HCT116 (cell line): ENCODE measurements at places on chromosomes 5 and 9.
A peak's percentile ranks its signal among the peaks of the same experiment; 100 is the strongest.

DNA sequence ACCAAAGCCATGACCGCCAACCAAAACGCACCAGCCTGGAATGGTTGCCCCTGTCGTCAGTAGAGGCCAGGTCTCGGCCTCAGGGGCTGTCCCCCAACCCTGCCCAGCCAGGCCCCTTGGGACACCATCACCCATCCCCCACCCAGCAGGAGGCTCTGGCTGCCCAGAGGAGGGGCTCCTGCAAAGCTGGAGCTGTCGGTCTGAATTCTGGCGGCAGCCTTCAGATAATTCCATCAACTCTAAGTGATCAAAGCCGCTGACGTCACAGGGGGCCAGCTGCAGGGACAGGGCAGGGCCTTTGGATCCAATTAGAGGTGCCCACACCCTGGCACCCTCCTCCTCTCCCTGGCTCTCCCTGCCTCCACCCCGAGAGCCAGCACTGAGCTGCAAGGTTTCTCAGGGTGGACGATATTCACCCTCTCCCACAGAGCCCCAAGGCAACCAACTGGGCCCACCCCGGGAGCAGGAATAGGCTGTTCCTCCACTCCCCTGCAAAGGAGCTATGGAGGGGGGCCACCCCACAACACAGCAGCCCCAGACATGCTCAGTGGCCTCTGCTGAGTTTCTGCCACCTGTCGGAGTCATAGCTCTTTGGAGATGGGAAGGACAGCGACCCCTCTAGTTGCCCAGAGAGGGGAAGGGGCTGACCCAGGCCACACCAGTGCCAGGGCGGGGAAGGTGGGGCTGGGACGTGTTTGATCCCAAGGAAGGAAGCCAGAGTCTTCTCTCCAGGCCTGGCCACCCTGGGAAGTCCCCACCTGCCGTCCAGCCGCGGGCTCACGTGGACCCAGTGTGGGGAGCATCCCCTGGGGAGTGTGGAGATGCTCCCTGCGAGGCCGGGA is 78.4 kb downstream of the NTNG2 start:
- no peak for DNase-seq

- no peak for DNase-seq
These were observed 119.0 kb upstream of the KLF9 start for GRCh38 chr9:70533492-70533891.

DNA sequence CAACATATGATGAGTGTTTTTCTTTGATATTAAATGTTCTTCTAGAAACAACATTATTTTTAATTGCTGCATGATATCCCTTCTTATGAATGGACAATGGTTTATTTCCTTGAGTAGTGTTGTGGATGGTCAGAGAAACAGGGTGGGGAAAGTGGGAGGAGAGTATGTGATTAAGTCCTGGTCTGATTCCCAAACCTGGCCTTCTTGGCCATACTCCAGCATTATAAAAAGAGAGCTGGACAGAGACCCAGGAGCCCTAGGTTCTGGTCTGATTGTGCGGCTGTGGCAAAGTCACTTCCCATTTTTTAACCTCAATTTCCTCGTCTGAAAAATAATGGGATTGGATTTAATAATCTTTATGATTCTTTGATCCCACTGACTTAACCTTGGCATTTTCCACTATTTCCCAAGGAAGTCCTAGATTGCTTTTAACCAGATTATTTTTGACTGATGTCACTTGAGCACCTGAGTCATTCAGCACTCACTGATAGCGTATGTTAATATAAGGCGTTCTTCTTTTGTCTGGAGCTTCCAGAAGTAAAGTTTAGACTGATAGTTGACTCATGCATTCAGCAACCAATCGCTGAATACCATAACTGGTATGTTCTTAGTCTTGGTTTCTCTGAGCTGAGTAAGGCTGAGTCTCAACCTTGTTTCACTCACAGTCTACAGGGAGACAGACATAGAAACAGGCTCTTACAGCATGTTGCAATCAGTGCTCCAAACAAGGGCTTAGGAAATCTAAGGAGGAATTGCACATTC is 26.2 kb downstream of the OSMR start:
- DNase-seq = peak; percentile 95

DNA sequence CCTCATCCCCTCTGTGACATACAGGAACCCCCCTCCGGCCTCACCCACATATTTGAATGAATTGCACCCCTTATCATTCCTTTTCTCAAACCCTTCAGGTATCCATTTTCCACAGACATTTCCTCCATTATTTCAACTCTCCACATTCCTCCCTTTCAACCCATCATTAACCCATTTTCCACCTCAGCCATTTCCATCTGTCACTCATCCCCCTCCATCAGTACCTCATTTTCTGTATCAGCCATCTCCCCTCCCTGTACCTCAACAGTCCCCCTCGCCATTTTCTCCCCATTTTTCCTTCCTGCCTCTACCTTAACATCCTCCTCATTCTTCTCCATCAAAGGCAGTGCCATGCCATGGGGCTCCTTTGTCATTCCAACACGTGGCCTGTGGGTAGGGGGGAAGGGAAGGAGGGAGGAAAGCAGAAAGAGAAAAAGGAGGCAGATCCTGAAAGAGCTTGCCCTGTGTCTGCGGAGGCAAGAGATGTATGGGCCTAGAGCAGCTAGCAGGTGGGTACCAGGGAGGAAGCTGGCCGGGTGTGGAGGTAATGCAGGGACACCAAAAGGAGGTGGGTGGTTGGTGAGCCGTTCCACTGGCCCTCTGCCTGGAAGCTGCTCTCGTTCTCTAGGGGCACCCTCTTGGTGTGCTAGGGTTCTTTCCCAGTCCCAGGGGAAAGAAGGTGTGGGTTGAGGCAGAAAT is 1.5 kb downstream of the DNAJB5 start:
- no peak for DNase-seq

- DNase-seq = no peak
These were observed 180.8 kb downstream of the PAX5 start for GRCh38 chr9:36853233-36853632.

DNA sequence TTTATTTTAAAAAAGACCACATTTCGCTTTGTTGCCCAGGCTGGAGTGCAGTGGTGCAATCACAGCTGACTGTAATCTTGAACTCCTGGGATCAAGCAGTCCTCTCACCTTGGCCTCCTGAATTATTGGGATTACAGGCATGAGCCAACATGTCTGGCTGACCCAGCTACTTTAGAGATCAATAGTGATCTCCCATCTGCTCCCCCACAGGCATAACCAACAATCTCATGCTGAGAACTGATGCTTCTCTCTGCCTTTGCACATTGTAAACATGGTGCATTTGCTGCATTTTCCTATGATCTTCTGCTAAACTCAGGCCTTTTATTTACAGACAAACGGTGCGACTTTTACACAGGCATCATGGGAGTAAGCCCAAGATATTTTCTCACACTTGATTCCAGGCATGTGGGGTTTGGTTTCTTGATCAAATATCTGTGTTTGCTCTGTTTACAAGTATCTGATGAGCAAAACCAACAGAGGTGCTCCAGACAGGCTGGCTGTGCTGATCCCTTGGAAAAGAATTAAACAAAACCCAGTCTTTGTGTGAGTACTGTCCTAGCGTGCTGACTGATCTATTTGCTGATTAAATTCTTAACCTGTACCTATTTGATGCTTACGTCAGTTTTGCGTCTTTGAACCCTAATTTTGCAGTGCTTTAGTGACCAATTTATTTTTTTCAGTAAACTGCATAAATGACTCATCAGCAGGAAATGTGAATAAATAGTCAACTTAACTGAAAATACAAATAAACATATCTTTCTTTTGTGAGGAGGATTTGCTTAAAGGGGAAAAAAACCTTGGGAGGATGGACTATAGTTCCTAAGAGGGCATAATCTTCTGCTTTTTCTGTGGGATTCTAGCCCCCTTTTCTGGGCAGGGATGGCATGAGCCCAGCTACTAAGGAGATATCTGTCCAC is 191.7 kb upstream of the NR3C1 start:
- DNase-seq = peak; percentile 12

DNA sequence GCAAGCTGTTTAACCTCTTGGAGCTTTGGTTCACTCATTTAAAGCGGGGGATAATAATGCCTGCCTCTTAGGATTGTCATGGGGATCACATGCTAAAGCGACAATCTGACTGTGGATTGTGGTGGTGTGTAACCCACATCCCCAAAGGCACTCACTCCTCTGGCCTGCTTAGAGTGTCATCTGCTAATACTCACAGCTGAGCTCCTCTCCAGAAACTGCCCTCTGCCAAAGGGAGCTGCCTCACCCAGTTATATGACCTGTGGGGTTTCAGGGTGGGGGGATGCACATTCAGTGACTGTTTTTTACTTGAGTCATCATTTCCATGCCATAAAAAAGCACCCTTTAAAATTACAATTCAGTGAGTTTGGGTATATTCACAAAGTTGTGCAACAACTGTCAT is 110.0 kb upstream of the SPOCK1 start:
- no peak for DNase-seq

DNA sequence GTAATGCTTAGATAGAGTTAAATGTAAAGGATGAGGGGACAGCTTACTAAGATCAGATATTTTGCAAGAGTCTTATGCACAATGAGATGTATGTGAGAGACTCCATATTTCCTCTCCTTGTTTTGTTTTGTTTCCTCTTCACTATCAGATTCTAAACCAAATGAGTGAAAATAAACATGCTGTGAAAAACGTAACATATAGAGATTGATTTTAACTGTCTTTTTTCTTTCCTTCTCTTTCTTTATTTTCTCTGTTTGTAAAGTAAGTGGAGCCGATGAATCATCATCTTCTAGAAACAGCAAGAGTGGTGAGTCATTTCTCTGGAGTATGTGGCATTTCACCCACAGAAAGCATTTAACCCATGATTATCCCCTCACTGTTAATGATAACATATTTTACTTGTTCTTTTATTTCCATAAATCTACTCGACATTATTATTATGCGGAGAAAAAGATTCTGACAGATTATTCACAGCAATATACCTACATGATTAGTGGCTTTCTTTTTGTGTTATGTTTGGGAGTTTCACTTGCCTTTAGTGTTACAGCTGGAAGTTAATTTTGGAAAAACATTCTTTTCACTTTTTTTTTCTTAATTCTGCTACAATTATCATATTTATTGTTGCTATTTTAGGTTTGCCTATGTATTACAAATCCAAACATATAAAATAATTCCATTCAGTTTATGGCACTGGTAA is 2.1 kb upstream of the ANXA1 start:
- DNase-seq = peak; percentile 69

GRCh38 chr5:124056991-124057723 is 545.2 kb downstream of the CSNK1G3 start:
- DNase-seq = no peak

DNA sequence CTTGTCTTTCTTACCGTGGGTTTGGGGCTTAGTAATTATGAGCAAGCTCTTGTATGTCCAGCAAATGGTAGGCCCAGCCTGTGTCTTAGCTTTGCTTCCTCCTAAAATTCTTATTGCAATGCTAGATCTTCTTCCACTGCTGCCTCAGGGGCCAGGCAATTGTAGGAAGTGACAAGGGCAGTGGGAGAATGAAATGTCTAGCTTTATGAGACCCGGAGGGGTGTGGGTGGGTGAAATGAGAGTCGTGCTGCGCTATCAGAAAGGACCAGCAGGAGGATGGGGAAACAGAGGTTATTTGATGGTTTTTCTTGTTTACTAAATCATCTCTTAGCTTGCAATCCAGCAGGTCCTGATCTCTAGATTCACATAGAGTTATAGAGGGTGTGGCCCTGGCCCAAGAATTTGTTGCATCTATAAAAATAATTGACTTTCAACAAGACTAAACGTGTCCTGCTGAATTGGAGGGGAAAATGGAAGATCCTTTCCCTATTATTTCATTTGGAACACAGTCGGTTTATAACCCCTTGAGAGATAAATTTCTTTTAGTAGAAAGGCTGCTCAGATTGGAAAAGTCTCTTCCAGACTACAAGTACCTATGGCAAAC is 43.7 kb downstream of the ZNF366 start:
- DNase-seq = no peak

- DNase-seq = no peak
These were observed 214.9 kb upstream of the DAB2 start for GRCh38 chr5:39639618-39640089.
